ENCODE measurements at places on chromosomes 5 and 9.

GRCh38 chr5:116695681-116696080 is 121.1 kb upstream of the SEMA6A start:
- DNase-seq: no peak

- DNase-seq: no peak
Observed at GRCh38 chr5:59988396-59988795, 94.9 kb upstream of the PDE4D start.

DNA sequence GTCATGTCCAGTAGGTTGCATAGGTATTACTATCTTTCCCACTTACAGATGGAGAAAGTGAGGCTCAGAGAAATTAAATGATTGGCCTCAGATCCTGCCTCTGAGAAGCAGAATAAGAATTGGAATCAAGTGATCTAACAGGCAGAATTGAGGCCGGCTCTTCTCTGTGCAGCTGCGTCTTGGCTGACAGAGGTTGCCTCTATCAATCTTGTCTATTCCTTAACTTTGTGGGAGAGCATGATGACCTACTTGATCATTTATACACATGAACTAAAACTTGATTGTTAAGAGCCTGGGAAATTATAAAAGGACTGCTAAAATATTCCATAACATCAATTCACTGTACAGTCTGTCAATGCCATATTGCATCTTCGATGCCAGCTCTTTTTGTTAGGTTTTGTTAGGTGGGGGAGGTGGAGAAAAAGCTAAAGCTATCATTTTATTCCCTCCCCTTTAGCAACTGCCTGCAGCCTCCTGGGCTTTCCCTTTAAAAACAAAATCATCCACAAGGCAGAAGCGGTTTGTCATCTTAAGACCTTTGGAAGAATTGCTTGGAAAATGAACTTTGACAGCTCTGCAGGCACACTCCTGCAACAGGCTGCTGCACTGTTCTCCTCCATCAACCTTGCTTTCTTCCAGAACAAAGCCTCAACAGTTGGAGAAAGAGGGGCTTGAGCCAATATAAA is 247.4 kb downstream of the SMARCA2 start:
- DNase-seq: no peak

DNA sequence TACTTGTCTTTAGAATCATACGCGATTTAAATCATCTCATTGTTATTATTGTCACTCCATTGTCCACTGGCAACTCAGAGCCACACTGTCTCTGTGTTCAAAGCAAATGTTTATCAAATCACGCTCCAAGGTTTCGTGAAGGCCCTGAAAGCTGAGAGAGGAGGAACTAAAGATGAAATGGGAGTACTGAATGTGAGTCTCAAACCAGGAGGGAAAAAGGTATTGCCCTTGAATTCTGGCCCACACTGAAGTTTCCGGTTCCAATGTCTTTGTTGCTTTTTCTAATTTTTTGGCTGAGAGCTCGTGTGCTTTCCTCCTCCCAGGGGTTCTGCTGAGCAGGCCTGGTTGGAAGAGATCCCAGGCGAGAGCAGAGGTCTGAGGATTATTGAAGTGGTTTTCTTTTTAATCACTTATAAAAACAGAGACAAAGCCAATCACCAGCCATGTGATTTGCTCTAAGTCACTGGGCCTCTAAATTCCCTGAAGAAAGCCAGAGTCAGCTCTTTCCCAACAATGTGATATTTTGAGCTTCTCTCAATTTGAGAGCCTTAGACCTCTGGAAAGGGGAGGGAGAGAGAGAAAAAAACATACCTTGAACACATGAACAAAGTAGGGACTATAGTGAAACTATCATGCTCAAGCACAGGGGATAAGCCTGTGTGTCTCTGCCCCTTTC is 420.8 kb upstream of the GRAMD2B start:
- DNase-seq: peak; percentile 73

DNA sequence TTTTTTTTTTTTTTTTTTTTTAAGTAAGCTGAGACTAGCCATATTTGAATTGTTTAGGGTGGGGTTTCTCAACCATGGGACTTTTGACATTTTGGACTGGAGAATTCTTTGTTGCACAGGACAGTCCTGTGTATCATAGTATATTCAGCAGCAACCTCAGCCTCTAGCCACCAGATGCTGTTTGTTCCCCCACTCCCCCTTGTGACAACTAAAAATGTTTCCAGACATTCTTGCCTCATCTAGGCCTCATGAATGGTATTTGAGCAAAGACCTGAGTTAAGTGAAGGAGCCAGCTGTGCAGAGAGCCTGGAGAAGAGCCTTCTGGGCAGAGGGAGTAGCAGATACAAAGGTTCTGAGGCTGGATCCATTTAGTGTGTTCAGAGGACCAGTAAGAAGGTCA is 155.9 kb downstream of the SGCD start:
- no peak for DNase-seq

- no peak for DNase-seq
Observed at GRCh38 chr9:70415041-70415440, 584 bp upstream of the KLF9 start.

- no peak for DNase-seq
Observed at GRCh38 chr5:61815339-61815738, 483.3 kb downstream of the ZSWIM6 start.

DNA sequence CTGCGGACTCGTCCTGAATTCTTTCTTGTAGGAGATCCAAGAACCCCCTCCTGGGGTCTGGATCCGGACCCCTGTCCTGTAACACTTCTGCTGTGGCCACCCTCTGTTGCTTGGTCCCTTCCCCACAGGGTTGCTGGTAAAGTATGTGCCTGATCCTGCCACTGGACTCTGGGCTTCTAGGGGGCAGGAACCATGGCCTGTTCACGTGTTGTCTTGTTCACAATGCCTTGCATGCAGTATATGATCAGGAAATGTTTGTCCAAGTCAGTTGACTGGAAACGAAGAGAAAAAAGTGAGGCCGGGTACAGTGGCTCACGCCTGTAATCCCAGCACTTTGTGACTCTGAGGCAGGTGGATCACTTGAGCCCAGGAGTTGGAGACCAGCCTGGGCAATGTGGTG is 139.3 kb upstream of the ALDH1B1 start:
- no peak for DNase-seq

GRCh38 chr9:35114840-35115628 is 628 bp downstream of the ATOSB start:
- no peak for DNase-seq
